ENCODE measurements at places on chromosomes 4 and X.
A peak's percentile ranks its signal among the peaks of the same experiment; 100 is the strongest.

DNA sequence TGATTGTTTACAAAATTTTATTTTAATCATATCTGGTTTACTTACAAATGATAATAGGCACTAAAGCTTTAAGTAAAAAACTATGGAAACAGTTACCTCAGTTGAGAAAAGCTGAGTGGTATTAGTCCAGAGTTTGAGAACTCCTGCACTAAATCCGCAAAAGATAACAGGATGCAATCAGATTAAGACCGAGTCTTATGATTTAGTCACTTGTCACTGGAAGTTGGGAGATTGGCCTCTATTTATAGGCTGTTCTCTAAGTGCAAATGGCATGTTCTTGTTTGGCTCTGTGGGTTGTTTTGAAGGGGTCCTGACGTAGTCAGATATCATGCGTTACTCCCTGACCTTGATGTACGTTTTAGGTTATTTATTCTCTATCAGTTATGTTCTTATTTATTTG lies 6.3 kb downstream of the GPAT3 start:
- no peak for DNase-seq

- peak; percentile 14 for DNase-seq
Measured at GRCh38 chr4:151276787-151277562, at the start of gene PRSS48. PRSS48 (plus strand) TSS chr4:151277161; CDS start chr4:151277173, 12 bp downstream.

DNA sequence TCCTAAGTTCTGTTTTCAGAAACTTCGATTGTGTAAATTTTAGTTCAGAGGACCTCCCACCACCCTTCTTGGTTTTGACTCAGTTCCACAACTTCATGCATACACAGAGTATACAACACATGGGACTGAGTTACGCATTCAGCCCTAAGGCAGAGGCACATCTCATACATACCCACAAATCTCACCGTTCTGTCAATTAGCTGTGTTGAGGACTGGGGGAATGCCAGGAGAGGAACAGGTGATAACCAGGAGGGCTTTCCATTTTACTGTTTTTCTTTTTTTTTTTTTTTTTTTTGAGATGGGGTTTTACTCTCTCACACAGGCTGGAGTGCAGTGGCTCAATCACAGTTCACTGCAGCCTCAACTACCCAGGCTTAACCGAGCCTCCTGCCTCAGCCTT lies 150.2 kb downstream of the TSPAN5 start:
- DNase-seq = no peak

DNA sequence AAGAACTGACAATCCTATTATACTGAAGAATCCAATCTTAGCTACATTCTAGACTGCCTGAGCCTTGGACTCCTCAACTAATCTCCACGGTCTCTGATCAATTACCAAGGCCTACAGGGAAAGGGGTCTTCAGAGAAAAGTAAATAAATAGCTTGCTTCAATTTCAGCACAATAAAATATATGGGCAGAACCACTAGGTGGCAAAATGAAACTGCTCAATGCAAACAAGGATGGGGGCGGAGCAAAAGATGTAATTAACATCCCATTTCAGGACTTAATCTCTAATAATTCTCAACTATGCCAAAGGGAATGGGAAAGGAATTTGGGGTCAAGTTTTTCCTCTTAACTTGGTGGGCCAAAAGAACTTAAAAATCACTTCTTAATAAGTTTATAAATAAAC lies 78.4 kb upstream of the MAP3K15 start:
- DNase-seq = no peak

DNA sequence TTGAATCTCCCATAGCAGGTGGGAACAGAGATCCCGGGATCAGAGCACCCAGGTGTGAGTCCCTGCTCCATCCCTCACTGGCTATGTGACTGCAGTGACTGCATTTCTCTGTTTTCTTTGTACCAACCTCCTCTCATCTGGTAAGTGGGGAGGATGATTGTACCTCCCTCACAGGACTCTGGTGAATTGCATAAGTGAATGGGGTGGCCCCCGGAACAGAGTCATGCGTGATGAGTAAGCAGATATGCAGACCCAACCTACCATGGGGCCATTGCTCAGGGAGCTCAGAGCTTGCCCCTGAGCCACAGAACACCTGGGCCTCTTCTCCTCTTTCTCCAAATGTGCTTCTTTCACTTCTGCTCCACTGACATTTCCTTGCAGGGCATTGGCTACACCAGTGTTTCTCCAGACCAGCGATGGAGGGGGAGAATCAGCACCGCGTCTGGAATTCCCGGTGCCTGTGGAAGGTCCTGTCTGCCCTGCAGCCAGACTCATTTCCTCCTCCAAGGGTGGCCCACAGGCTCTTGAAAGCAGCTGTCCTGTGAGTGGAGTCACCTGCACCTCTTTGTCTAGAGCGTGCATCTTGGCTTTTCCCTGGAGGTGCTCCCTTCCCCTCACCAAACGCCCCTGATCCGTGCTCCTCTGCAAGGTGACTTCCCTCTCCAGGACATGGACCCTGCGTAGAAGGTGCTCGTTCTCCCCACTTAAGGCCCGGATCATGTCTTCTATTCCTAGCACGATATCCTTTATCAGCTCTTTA lies 30.0 kb downstream of the C4orf50 start:
- DNase-seq = no peak

GRCh38 chr4:98369322-98369721 lies 108.1 kb downstream of the RAP1GDS1 start:
- no peak for DNase-seq

GRCh38 chr4:145609481-145610427 lies 9.4 kb upstream of the MMAA start:
- DNase-seq = peak; percentile 65

DNA sequence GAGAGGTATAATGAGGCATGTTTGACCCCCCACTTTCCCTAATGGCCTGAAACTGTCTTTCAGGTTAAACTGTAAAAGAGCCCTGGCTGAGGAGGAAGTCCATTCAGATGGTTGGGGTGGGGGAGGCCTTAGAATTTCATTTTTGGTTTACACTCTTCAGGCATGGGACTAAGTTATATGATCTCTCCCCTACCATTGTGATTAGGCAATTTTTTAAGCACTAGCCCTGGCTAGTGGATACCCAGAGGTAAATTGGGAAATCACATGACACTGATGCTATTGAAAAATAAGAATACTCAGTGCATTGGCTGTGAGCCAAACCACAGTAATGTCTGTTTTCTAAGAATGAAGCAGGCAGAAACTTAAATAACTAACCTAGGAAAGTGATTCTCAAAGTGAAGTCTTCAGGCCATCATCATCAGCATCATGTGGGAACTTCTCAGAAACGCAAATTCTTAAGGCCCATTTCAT lies 149.7 kb downstream of the RRAGB start:
- no peak for DNase-seq

GRCh38 chr4:100979736-100980135 lies 367.6 kb downstream of the PPP3CA start:
- no peak for DNase-seq

DNA sequence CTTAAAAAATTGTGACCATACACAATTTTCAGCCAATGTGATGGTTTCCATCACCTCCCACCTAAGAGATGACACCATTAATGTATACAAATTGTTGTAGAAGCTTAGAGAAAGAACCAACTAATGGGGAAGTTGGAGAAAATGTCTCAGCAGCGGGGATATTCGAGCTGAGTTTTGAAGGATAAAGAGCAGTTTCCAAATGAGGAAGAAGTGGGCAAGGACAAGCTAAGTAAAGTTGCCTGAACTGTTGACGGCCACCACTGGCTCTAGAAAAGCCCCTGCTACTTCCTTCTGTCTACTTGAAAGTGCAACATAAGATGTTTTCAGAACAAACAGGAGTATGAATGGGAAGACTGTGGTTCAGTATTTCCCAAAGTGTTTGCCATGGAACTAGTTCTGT lies 92.0 kb downstream of the CHRNA9 start:
- DNase-seq = no peak

- no peak for DNase-seq
Measured at GRCh38 chr4:79235095-79235494, 90.8 kb downstream of the NAA11 start.

DNA sequence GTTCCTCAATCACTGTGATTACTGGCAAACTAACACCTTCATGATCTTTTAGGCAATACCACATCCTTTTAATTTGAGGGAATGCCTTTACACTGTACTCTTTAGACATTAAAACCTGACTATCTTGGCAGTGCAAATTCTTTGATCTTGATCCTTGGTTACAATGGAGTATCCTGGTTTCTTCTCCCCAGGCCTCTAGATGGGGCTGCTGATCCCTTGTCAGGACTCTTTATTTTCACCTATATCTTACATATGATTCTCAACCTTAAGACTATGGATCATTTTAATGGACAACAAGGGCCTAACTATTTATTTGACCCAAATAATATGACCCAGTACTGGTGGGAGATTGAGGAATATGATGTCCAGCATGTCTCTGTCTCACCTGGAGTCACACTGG lies 1005.5 kb upstream of the INTU start:
- no peak for DNase-seq
